IPS-NIHi11 (cell line): ENCODE measurements at places on chromosomes 4 and X.

DNA sequence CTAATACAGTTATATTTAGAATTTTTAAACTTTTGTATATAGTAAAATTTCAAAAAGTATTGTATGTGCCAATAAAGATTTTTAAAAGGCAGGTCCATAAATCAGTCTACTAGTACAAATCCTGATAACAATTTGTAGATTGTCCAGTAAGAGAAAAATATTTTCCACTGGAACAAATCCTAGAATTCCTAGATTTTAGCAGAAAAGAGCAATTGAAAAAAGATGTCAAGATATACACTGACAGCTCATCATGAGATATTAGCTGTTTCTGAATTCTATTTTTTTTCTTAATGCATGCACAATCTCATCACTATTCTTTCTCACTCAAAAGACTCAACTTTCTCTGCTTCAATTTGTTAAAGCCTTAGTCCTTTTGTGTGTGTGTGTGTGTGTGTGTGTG lies 289.2 kb upstream of the MAD2L1 start:
- DNase-seq, result no peak

DNA sequence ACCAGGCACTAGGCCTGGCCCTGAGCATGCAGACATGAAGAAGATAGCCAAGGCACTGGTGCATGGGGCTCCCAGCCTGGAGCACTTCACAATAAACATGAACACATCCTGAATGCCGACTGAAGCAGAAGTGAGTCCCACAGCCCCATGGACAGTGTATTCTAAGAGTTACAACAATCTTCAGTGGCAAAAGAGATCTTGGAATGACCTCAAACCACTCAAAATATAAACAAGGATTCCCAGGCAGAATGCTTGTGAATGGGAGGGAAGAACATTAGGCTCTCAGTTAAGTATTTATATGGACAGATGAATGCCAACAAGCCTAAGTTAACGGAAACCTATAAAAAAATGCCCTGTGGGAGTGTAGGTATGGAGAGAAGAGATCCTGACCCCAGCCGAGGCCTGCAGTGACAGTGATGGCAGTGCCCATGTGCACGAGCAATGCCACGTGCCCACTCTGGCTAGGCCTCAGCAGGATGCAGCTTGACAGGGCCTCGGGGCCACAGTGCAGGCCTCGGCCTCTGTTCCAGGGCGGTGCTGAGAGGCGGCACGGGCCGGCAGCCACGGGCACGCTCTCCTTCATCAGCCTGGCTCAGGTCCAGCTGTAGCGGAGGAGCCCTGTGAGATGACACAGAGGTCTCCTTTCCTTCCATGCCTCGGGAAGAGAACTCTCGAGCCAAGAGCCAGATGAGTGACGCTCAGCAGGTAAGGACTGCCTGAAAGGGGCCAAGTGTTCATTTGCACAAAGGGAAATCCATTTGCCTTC lies 49.2 kb downstream of the IRF2 start:
- no peak for DNase-seq

GRCh38 chr4:52640808-52641565 lies 18.1 kb downstream of the USP46 start:
- DNase-seq, result no peak

- DNase-seq, result peak; percentile 27
Measured at GRCh38 chrX:118459494-118459893, 36.1 kb upstream of the DOCK11 start.

GRCh38 chrX:56233100-56233499 lies 944 bp downstream of the KLF8 start:
- no peak for DNase-seq

GRCh38 chr4:80199947-80200346 lies 2.6 kb downstream of the PRDM8 start:
- DNase-seq, result no peak

- no peak for DNase-seq
Measured at GRCh38 chr4:1075809-1076699, 37.3 kb downstream of the RNF212 start.

GRCh38 chr4:105838082-105838481 lies 57.2 kb upstream of the NPNT start:
- no peak for DNase-seq

DNA sequence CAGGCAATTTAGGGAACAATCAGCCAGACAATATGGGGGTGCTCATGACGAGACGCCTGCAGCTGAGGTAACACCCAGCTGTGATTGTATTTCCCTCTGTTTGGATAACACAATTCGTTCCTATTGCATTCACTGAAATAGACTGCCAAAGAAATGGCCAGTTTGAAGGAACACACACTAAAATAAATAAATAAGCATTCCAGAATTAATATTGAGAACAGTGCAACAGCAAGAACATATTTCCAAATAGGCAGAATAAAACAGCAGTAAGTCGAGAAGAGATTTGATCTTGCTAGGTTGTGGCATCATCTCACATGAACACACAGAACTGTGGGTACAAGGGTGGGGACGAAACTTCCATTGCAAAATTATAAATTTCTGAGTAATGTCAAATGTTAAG lies 133.5 kb upstream of the FAM47B start:
- no peak for DNase-seq

DNA sequence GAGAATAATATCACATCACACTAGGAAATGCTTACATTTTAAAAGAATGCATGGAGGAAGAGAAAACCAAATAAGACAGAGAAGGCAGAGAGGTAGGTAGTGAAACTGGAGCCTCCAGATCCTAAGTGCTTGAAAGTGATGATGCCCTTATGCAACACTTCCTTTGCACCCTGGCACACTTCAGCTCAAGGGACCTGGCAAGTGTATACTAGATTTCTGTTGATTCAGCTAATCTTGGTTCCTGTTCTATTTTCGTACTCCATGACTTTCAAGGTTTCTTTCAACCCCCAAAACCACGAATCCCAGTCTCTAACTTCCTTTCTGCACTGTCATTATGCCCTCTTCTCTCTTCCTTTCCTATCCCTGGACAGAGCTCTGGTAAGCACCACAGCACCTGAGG lies 36.9 kb upstream of the SH3KBP1 start:
- no peak for DNase-seq

GRCh38 chrX:147376601-147377422 lies 534.9 kb upstream of the FMR1 start:
- DNase-seq, result peak; percentile 10

DNA sequence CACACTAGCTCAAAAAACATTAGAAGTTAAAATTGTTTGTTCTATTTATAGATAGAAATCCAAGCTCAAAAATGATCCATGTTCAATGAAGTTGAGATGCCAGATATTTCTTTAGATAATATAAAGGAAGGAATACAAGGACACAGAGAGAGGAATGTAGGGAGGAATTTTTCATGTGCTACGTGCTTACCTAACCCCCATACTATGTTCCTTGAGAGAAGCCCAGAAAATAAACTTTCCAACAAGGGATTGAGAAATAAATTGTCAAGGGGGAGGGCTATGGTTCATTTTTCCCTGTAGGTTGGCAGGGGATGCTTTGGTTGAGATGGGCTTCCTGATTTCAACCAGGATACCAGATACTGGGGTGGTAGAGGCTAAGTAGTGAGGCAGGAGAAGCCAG lies 15.6 kb upstream of the ADH5 start:
- no peak for DNase-seq
